ENCODE measurements at places on chromosomes 13 and 19.

DNA sequence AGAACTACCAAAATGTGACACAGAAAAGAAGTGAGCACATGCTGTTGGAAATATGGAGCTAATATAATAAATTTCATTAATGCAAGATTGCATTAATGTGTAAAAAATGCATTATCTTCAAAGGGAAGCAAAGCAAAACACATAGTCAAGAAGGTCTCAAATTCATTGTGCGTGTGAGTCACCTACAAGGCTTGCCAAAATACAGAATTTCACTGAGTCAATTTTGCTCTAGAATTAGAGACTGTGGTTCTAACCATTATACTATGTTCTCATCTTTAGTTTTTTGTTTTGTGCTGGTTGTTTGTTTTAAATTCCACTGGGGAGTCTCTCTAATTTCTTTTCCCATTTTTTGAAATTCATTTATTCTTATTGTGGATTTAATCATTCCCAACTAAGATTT is 149.8 kb upstream of the SLITRK1 start:
- no peak for DNase-seq

- no peak for DNase-seq
Measured at GRCh38 chr13:32426191-32426989, 1.5 kb downstream of the N4BP2L1 start.

GRCh38 chr19:54393381-54393780 is 21.9 kb upstream of the TTYH1 start:
- DNase-seq, result no peak

- no peak for DNase-seq
Measured at GRCh38 chr19:16807549-16808284, 21.5 kb upstream of the SIN3B start.

DNA sequence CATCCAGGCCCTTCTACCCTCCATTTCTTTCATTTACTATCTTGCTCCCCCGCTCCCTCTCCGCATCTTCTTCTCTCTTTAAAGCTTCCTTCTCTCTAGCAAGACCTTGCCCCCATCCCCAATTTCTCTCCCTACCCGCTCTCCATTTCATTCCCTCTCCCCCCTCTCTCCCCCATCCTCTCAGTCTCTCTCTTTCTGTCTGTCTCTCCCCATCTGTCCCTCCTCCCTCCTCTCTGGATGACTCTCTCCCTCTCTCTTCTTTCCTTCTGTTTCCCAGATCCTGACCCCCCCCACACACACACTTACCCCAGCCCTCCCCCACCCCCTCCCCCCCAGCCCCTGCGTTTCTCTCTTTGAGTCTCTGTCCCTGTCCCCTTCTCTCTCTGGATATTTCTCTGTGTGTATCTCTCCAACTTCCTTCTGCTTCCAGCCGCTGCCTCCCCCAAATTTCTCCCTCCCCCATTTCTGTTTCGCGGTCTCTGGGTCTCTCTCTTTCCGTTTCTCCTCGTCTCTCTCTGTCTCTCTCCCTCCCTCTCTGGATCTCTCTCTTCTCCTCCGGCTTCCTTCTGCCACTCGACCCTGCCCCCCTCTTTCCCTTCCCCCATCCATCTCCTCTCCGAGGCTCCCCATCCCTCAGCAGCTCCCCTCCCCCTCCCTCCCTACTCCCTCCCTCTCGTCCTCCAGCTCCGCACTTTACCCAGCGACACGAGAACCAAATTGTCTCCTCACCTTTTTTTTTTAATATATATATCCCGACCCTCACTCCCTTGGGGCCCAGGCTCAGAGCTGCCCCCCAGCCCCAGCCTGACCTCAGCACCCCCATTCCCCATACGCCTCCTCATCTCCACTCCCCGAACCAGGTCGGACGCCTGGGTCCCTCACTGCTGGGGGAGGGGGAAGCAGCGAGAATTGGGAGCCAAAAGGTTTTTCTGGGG is 3.6 kb upstream of the CACNG8 start:
- no peak for DNase-seq

DNA sequence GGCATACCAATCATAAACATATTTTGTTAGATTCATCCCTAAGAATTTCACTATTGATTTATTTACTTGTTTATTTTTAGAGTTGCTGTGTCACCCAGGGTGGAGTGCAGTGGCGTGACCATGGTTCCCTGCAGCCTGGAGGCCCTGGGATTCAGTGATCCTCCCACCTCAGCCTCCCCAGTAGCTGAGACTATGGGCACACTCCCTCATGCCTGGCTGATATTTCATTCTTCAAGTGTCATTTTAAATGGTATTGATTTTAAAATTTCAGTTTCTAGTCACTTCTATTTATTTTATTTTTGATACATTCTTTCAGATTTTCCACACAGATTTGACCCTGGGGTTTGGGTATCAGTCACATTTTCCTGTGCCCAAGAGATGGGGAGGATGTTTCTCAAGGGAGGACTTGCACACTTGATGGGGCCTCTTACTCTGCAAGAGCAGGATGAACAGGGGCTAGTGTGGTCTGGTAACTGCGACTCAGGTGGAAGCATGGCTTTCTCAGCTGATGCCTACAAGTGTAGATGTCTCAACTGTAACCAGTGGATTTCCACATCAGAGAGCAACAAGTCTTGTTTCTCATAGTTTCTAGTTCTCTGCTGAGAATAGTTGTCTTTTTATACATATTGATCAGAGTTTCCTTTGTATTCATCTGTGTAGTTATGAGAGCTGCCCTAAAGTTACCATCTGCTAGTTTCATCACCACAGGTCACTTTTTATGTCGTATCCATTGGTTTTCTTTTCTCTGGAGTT is 40.2 kb downstream of the CCNE1 start:
- DNase-seq, result no peak
